Fibroblast of villous mesenchyme (primary cell): ENCODE measurements at places on chromosomes 5 and 9. TPM values are rescaled to one million over a fixed set of nuclear protein-coding genes. Genes with fewer than 3 reads are reported as not detected.

DNA sequence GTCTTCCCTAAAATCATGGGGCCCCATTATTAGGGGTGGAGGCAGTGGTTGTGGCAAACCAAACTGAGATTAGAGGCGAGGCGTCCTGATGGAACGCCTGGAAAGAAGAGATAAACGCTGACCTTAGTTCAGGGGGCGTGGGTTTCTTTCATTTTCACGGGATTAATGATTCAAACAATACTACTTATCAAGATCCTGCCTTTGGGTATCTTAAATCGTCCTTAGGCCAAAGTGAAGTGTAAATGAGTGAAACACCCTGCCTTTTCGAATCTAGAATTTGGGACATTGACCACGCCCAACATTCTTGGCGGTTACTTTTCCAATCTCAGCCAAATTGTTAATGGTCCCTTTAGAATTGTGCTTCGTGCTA lies 1.0 kb upstream of the UBTD2 start:
- DNase-seq = peak; percentile 53

EIF4E1B gene
- total RNA-seq = not detected in 2 replicates

FRMD3 gene
- total RNA-seq = 0.64 and 0.86 TPM in 2 replicates

- no peak for DNase-seq
Observed at GRCh38 chr9:136744773-136745172, 2.0 kb upstream of the LCN10 start.

NUTM2G gene
- not detected in 2 replicates for total RNA-seq
